ENCODE measurements at places on chromosomes 4 and X.

GRCh38 chr4:101970547-101971155 is 180.1 kb downstream of the BANK1 start:
- DNase-seq, result no peak

DNA sequence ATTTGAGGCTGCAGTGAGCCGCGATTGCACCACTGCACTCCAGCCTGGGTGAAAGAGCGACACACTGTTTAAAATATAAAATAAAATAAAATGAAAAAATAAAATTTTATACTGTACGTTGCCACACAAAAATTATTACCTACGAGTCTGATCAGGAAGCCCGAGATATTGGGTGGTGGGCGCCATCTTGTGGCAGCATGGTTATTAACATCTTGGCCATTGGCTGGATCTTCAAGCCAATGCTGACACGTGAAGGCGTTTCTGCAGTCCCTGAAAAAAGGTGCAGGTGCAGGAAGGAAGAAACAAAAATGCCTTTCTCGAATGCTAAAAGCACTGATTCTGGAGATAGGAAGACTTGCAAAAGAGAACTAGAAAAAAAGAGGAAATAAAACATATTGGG is 4.9 kb upstream of the TLR8 start:
- no peak for DNase-seq

DNA sequence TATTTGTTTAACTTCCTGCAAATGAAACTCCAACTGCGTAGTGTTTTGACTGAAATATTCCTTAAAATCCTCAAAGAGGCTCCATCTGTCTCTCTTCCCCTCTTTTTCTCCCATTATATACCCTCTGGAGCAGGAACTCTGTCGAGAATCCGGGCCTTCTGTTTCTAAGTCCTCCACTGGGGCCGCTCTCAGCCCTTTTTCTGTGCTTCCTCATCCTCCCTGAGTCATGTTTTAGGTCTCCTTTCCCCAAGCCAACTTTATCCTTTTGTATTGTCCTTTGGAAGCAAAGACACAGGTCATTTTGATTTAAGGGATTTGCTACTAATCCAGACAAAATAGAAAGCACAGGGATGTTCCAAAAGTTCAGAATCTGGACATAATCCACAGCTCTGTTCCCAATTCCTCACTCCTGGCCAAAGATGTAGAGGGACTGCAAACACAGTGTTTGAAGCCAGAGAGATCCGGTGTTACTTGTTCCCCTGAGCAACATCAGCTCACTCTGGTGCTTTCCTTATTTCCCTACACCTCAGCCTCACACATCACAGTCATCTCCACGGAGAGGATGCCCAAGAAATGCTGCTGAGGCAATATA is 131.0 kb upstream of the KLF3 start:
- no peak for DNase-seq

- no peak for DNase-seq
Observed at GRCh38 chr4:105162123-105162796, 15.6 kb downstream of the TET2 start.

GRCh38 chrX:23699636-23700194 is 32.4 kb downstream of the PRDX4 start:
- DNase-seq, result no peak

DNA sequence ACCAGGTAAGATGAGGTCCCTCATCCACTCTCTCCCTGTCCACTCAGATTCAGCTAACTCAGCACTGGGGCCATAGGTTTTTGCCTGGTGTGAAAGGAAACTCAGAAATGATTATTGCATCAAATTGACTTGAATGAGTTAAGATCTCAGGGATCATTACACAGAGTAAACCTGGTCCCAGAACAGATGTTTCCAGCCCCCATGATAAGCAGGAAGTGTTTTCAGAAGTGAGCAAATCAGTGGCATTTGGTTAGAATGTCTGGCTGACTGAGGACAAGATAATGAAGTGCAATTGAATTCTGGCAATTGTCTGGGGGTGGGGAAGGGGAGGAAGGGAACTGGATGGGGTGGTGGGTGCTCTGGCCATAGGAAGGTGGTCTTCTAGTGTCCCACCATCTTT is 108.0 kb downstream of the CHIC2 start:
- no peak for DNase-seq
